ENCODE measurements at places on chromosomes 5 and 9. TPM values are rescaled to one million over a fixed set of nuclear protein-coding genes. Genes with fewer than 3 reads are reported as not detected.
A peak's percentile ranks its signal among the peaks of the same experiment; 100 is the strongest.

SYK gene
- polyA plus RNA-seq = 186 TPM

DNA sequence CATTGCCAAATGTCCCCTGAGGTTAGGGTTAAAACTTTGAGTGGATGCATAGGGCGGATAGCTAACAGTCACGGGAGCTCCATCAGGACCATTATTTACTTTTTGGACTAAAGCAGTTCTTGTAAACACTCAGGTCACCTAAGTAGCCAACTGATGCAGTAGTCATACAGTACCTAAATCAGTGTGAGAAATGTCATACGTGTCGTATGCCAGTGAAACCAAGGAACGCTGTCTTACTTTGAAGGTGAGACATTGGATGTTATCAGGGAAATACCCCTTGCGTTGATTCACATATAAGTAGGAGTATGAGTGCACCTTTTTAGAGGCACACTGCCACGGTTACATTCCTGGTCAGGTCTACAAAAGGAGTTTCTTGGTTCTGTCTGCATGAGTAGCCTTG lies 101.9 kb downstream of the LNPEP start:
- H3K4me3 ChIP-seq = no peak overlapping the region
- no peaks in the 10 kb centered on the region for H3K4me1 ChIP-seq
- no peaks in the 10 kb centered on the region for H3K27me3 ChIP-seq
- no peak for DNase-seq
- peaks cover 50% of the 10 kb centered on the region for H3K36me3 ChIP-seq
- H3K27ac ChIP-seq = no peak overlapping the region

FYB1 gene
- polyA plus RNA-seq = 141 TPM

GRCh38 chr9:95807326-95807947 lies 68.1 kb upstream of the ERCC6L2 start:
- no peak for DNase-seq
- H3K4me3 ChIP-seq = no peak overlapping the region
- no peaks in the 10 kb centered on the region for H3K36me3 ChIP-seq
- no peaks in the 10 kb centered on the region for H3K4me1 ChIP-seq

GRCh38 chr5:10854506-10855277 lies 93.7 kb upstream of the DAP start:
- H3K27me3 ChIP-seq = no peaks in the 10 kb centered on the region
- peak; percentile 22 for DNase-seq
- H3K36me3 ChIP-seq = no peaks in the 10 kb centered on the region
- no peak overlapping the region for H3K27ac ChIP-seq

DNA sequence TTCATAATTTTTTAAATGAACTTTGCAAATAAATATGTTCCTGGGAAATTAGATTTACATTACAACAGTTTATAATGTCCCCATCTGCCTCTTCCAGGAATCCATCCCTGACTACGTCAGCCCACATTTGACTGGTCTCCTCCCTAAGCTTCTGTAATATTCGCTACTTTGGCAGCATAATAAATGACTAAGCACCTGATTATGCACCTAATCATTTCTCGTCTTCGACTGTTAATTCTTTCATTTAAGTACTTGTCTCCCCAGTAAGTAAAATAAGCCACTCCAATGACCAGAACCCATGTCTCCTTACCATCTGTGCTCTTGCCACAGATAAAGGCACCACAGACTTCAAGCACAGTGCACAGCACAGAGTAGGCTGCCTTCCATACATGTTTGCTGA lies 122.7 kb downstream of the DENND1A start:
- peak overlapping the region; percentile 27 for H3K27ac ChIP-seq
- H3K4me1 ChIP-seq = peaks cover 5% of the 10 kb centered on the region
- H3K4me3 ChIP-seq = no peak overlapping the region
- H3K36me3 ChIP-seq = no peaks in the 10 kb centered on the region
- no peaks in the 10 kb centered on the region for H3K27me3 ChIP-seq
- DNase-seq = no peak

DNA sequence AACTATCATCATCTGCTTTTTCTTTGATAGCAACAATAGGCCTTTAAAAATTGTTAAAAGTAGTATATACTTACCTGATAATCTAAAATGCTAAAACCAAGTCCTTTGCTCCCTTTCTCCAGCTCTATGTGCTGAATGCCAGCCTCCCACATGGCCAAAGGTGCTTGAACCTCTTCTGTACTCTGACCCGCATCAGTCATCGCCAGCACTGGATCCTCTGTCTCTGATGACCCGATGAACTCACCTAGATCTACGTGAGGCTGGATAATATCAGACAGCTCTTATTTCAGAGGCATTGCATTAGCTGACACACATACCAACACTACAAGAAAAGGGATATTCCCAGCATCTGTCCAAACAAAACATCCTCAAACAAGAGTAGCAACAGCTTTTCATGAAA lies 89.5 kb downstream of the MPDZ start:
- no peaks in the 10 kb centered on the region for H3K4me1 ChIP-seq
- no peaks in the 10 kb centered on the region for H3K36me3 ChIP-seq
- DNase-seq = no peak

DNA sequence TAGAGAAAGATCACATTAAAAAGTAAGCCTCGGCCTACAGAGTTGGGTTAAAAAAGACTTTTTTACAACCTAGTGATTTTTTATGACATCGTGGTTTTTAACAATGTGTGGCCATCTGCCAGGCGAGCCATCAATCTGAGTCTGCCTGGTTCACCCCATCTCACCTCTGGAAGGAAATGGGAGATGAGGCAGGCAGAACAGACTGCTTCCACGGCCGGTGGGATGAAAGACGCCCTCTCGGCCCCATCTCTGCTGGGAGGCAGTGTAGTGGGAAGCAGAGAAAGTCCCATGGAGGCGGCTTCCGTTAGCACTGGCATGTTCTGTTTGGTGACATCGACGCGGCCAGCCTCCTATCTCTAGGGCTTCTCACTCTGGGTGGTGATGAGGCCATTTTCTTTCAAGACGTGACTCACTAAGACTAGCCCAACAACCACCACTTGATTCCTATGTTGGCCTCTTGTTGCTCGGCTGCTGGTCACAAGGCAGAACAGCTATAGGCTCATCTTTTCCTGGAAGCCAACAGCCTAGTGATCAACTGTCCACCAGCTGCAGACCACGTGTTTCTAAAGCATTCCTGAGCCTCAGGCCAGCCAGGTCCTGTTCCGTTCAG lies 132.4 kb upstream of the OTULINL start:
- H3K27me3 ChIP-seq = no peaks in the 10 kb centered on the region
- peaks cover 15% of the 10 kb centered on the region for H3K4me1 ChIP-seq
- no peak overlapping the region for H3K4me3 ChIP-seq
- no peak for DNase-seq
- no peak overlapping the region for H3K27ac ChIP-seq

DNA sequence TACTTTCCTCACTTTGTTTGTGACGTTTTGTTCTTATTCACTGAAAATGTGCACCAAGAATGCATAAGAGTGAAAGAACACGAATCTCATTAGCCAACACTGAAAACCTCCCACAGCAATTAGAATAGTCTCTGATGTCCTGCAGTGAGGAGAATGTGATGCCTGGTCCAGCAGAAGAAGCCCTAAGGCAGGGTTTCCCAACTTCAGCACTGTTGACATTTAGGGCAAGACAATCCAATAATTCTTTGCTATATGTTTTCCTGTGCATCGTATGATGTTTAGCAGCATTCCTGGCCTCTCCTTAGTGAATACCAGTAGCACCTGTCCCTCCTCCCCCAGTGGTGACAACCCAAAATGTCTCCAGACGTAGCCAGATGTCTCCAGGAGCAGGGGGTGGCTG lies 14.8 kb downstream of the MVB12B start:
- H3K27me3 ChIP-seq = no peaks in the 10 kb centered on the region
- H3K36me3 ChIP-seq = peaks cover 61% of the 10 kb centered on the region
- no peak overlapping the region for H3K4me3 ChIP-seq
- peaks cover 30% of the 10 kb centered on the region for H3K4me1 ChIP-seq
- H3K27ac ChIP-seq = no peak overlapping the region

GRCh38 chr9:110753731-110754231 lies 85.2 kb downstream of the MUSK start:
- H3K4me3 ChIP-seq = no peak overlapping the region
- H3K36me3 ChIP-seq = no peaks in the 10 kb centered on the region
- H3K27me3 ChIP-seq = no peaks in the 10 kb centered on the region
- no peak for DNase-seq

DNA sequence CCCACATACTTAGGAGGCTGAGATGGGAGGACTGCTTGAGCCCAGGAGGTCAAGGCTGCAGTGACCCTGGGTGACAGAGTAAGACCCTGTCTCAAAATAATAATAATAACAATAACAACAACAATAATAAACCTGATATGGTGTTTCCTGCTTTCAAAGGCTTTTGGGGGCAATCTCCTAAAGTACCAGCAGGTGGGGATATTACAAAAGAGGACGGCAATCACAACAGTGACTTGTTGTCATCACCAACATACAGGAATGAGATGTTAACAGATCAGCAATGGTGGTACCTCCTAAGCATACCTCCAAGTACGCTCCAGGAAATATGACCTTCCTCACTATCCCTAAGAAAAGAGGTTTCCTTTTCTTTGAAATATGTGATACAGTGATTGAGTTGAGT lies 91.1 kb upstream of the RNF180 start:
- no peaks in the 10 kb centered on the region for H3K4me1 ChIP-seq
- no peaks in the 10 kb centered on the region for H3K27me3 ChIP-seq
- no peak for DNase-seq
- no peak overlapping the region for H3K27ac ChIP-seq
- no peak overlapping the region for H3K4me3 ChIP-seq

HAND1 gene
- polyA plus RNA-seq = not detected

DNA sequence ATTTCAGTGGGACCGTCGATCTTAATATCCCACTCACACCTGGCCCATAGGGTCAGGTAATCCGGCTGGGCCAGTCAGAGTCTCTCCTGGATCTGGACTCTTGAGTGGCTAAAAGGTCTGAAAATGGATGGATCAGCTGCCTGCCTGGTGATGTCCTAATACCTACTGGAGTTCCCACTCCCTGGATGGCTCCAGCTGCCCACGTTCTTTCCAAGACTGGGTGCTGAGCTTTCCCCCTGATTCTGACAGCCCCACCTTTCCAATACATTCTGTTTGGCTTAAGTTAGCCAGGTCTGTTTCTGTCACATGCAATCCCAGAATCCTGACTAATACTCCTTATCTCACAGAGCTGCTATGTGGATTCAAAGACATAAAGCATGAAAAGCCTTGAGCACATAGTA lies 10.2 kb downstream of the SH3PXD2B start:
- H3K4me3 ChIP-seq = no peak overlapping the region

DNA sequence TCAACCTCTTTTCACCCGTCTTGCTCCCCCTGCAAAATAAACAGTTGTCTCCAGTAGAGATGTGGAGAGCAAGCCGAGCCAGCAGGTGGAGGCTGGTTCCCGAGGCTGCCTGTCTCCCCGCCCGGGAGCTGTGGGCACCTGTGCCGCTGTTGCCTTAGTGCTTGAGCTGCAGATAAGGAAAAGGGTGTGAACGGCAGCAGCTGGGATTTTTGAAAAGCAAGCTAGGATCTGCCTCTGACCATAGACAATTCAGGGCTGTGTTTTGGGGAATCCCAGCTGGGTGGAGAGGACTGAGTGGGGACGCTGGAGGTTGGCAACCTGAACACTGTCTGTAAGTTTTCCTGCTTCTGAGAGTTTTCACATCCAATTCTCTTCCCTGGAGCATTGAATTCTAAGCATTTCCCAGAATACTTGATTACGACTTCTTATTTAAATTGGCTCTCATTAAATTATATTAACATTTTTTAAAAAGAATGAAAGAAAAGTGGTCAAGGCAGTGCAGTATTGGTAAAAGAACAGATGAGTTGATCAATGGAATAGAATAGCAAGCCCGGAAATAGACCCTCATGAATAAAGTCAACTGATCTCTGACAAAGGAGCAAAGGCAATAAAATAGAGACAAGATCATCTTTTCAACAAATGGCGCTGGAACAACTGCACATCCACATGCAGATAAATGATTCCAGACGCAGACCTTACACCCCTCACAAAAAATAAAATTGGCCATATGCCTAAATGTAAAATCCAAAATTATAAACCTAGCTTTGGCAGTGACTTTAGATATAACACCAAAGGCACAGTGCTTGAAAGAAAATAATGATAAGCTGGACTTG lies 9.7 kb downstream of the WNK2 start:
- H3K27ac ChIP-seq = no peak overlapping the region
- H3K27me3 ChIP-seq = no peaks in the 10 kb centered on the region
- no peak for DNase-seq
- H3K36me3 ChIP-seq = no peaks in the 10 kb centered on the region
- H3K4me3 ChIP-seq = no peak overlapping the region
- no peaks in the 10 kb centered on the region for H3K4me1 ChIP-seq

DNA sequence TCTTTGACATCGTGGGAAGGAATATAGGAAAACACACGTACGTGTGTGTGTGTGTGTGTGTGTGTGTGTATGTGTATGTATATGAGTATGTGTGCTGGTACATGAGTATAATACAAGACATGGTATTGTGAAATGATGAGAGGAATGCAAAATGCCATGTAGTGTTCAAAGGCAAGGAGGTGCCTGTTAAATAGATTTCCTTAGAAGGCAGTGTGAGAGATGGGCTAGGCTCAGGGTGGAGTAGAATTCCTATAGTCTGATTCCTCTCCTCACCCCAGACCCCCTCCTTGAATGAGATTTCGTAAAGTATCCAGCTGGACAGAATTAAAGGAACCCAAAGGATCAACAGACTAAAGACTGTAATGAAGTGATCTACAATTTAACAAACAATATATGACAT lies 11.1 kb downstream of the GPR21 start:
- no peaks in the 10 kb centered on the region for H3K4me1 ChIP-seq
- DNase-seq = no peak
- H3K27ac ChIP-seq = no peak overlapping the region
- no peak overlapping the region for H3K4me3 ChIP-seq

GRCh38 chr5:78102500-78102899 lies 192.0 kb downstream of the AP3B1 start:
- H3K27ac ChIP-seq = no peak overlapping the region
- no peak overlapping the region for H3K4me3 ChIP-seq
- H3K4me1 ChIP-seq = no peaks in the 10 kb centered on the region
- no peaks in the 10 kb centered on the region for H3K27me3 ChIP-seq
- no peak for DNase-seq

GRCh38 chr5:171647043-171647903 lies 138.3 kb upstream of the SMIM23 start:
- H3K27me3 ChIP-seq = no peaks in the 10 kb centered on the region
- H3K4me1 ChIP-seq = peaks cover 10% of the 10 kb centered on the region
- peak; percentile 24 for DNase-seq

GRCh38 chr9:87796196-87796595 lies 70.3 kb downstream of the CTSL start:
- no peaks in the 10 kb centered on the region for H3K36me3 ChIP-seq
- peak overlapping the region; percentile 13 for H3K4me3 ChIP-seq
- H3K4me1 ChIP-seq = peaks cover 69% of the 10 kb centered on the region
- H3K27me3 ChIP-seq = no peaks in the 10 kb centered on the region
- peak overlapping the region; percentile 75 for H3K27ac ChIP-seq

- H3K36me3 ChIP-seq = no peaks in the 10 kb centered on the region
- H3K27ac ChIP-seq = no peak overlapping the region
- DNase-seq = no peak
- H3K4me1 ChIP-seq = no peaks in the 10 kb centered on the region
- no peak overlapping the region for H3K4me3 ChIP-seq
These were observed 56.6 kb downstream of the WHRN start for GRCh38 chr9:114448706-114449105.

- no peak overlapping the region for H3K4me3 ChIP-seq
- H3K4me1 ChIP-seq = no peaks in the 10 kb centered on the region
- DNase-seq = no peak
- H3K36me3 ChIP-seq = no peaks in the 10 kb centered on the region
These were observed 329.0 kb downstream of the PARP8 start for GRCh38 chr5:50995285-50995942.

- no peak for DNase-seq
- H3K27ac ChIP-seq = no peak overlapping the region
- no peaks in the 10 kb centered on the region for H3K36me3 ChIP-seq
- no peaks in the 10 kb centered on the region for H3K27me3 ChIP-seq
- no peak overlapping the region for H3K4me3 ChIP-seq
These were observed 258.9 kb downstream of the TAF11L14 start for GRCh38 chr5:17893026-17893635.

HAVCR1 gene
- not detected for polyA plus RNA-seq

ACTL7A gene
- not detected for polyA plus RNA-seq

Measured in CD14-positive monocyte (primary cell).